ENCODE measurements at places on chromosomes 7 and 10. TPM values are rescaled to one million over a fixed set of nuclear protein-coding genes. Genes with fewer than 3 reads are reported as not detected.
A peak's percentile ranks its signal among the peaks of the same experiment; 100 is the strongest.

GRCh38 chr7:28163949-28164348, 16.6 kb downstream of the JAZF1 start:
- DNase-seq: no peak

GRCh38 chr7:134458341-134458805, 527 bp downstream of the AKR1B1 start:
- peak; percentile 53 for DNase-seq

CCZ1 gene
- 53.2 TPM for polyA plus RNA-seq

GRCh38 chr10:111080224-111080623, 3.4 kb downstream of the ADRA2A start:
- DNase-seq: peak; percentile 26

GRCh38 chr7:131623154-131623553, 66.7 kb upstream of the PODXL start:
- peak; percentile 38 for DNase-seq

GRCh38 chr10:62333988-62334682, 40.0 kb upstream of the ZNF365 start:
- DNase-seq: no peak

SRI gene
- 58.2 TPM for polyA plus RNA-seq

GRCh38 chr10:26478061-26478460, 39.9 kb downstream of the APBB1IP start:
- DNase-seq: no peak

OR2A12 gene
- polyA plus RNA-seq: not detected

DNA sequence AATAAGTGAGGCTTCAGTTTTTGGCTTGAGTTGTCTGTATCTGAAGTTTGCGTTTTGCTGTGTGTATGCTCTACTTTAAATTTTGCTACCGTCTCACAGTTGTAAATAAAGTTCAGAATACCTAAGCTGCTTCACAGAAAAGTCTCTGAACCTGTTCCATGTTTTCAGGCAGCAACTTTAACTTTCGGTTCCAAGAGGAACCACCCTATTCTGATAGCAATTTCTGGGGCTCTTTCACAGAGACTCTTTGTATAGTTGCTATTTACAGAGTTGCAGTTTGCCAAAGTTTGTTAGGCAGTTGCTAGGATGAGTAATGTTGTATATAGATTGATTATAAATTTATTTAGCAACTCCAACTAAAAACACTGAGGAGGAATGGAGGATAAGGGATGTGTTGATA, 5.7 kb downstream of the FAM221A start:
- peak; percentile 17 for DNase-seq

- no peak for DNase-seq
These were observed 30.6 kb downstream of the TARP start for GRCh38 chr7:38242814-38243213.

ANKRD61 gene
- polyA plus RNA-seq: not detected

FZD1 gene
- polyA plus RNA-seq: 6.2 TPM

GRCh38 chr7:132433301-132433700, 143.0 kb downstream of the PLXNA4 start:
- DNase-seq: no peak

DNA sequence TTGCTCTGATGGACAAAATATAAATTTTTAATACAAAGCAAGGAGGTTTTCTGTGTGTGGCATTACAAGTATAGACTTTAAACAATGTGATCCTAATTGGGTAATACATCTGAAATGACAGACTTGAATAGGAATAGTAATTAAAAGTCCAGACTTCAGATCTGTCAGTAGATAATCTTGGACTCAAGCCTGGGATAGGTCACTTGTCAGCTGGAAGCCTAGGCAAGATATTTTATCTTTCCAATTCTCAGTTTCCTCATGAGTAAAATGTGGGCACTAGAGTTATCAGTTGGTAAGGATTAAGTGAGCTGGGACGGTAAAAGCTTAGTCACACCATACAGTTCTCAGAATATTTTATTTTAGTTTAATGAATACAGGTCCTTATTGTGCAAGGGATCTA, 10.4 kb upstream of the ZMYND11 start:
- no peak for DNase-seq
